ENCODE measurements at places on chromosomes 6 and 20.

- no peak for DNase-seq
Measured at GRCh38 chr20:20491110-20491783, 123.3 kb downstream of the INSM1 start.

DNA sequence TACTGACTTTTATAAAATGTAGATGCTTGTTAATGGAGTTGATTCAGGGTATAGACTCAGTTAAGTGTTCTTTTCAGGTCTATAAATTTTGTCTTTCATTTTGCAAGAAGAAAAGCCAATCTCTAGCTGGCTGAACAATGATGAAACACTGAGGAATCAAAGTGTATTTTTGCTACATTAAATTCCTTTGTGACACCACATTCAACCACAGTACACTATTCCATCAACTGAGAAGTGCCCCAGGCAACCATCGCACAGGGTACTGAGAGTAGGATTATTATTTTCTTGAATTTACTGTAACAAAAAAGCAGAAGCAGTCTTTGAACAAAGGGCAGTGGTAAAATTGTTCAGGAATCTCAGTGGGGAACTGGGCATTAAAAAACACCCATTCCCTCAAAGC lies 83.6 kb downstream of the PREP start:
- DNase-seq, result no peak

- no peak for DNase-seq
Measured at GRCh38 chr6:36542041-36542440, 5.2 kb downstream of the STK38 start.

DNA sequence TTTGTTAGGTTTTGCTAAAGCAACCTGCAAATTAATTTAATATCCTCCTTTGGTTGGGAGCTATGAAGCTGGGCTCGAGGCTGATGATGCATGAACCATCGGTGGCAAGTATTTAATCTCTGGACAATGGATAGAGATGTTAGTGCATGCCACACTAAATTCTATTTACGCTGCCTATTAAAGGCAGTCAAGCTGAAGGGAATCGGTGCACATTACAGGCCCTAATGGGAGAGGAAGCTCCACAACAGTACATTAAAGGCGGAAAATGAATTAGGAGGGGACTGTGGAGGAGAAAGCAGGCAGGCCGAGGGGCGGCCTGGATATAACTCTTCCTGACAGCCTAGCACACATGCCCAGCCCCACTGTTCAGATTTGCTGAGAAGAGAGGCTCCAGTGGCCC lies 132.4 kb upstream of the MAFB start:
- DNase-seq, result no peak

DNA sequence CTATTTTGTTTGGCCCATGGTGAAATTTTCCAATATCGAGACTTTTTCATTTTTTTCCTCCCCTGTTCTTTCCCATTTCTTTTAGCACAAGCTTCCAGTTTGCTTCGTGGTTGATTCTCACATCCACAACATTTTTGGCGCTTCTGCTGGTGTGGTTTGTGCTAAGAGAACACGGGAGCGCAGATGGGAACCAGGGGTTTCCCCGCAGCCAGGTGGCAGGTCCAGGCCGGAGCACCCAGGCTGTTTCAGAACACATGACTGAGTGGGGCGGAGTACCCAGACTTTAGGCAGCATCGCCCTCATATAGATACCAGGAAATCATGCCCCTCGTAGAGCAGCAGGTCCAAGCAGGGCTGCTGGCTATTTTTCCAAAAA lies 58.0 kb downstream of the SYTL3 start:
- no peak for DNase-seq

- no peak for DNase-seq
Measured at GRCh38 chr6:125099211-125100073, 54.1 kb upstream of the TPD52L1 start.

GRCh38 chr20:33664762-33665144 lies 2.0 kb upstream of the ACTL10 start:
- no peak for DNase-seq

- DNase-seq, result no peak
Measured at GRCh38 chr20:59888050-59888449, 45.4 kb downstream of the SYCP2 start.

- DNase-seq, result peak; percentile 75
Measured at GRCh38 chr6:81969011-81969410, 216.5 kb upstream of the TENT5A start.

DNA sequence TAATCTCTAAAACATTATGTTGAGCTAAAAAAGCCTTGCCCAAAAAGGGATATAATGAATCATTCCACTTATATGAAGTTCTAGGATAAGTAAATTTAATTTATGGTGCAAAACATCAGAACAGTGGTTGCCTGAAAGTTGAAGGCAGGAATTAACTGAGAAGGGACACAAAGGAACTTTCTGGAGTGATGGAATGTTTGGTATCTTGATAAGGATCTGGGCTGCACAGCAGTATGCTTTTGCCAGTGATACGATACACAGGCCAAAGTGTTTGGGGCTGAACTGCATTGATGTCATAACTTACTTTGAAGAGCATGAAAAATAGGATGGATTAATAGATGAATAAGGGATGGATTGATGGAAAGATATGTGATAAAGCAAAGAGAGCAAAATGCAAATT lies 146.1 kb upstream of the LRFN2 start:
- no peak for DNase-seq

DNA sequence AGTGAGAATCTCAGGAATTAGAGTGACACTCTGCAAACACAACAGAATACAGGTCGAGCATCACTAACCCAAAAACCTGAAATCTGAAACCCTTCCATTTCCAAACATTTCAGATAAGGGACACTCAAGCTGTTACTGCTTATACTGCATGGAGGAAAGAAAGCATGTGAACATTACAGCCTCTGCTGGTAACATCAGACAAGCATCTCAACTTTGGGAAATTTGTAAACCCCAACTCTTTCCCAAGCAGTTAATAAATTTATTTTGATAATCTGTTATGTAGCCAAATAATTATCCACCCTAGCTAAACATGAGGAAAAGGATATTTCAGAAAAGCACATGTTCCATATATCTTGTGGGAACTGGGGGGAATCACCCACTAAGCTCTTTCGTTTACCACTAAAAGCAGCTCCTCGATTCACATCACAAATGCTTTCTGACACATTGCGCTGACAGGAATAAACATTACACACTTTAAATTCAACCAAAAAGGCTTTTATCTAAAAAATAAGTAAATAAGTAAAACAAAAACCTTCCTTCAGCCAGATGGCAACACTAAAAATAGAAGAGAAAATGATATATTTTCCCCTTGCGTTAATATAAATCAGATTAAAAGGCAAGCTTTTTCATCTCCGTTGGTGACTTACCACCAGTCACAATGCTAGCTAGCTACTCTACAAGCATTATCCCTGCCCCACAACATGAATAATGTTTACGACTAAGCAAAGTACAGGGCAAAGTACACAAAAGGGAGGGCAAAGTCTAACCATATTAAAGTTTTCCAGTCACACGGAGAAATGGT lies 120.8 kb downstream of the MAP7 start:
- no peak for DNase-seq

GRCh38 chr6:168815229-168815628 lies 374.2 kb downstream of the SMOC2 start:
- DNase-seq, result no peak

DNA sequence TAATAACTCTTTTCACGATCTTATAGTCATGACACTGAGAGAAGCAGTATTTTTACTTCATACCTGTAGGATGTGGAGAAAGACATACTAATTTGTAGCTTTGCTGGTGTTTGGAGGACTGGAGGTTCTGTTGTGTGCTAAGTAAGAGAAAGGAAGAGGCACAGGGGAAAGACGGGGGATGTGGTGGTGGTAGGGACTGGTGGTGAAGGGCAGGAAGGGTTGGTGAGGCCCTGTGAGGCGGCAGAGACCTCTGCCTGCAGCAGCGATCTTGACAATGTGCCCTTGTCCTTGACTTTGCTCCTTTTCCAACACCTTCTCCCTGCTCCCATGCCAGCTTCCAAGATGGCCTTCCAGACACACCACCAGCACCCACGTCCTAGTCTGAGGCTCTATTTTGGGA lies 32.6 kb upstream of the MPC1 start:
- no peak for DNase-seq

GRCh38 chr6:44925100-44925739 lies 402.9 kb upstream of the RUNX2 start:
- no peak for DNase-seq

GRCh38 chr6:119626884-119627619 lies 277.5 kb upstream of the MAN1A1 start:
- DNase-seq, result no peak

GRCh38 chr6:33672808-33673207 lies 38.7 kb downstream of the UQCC2 start:
- DNase-seq, result peak; percentile 41

GRCh38 chr20:3674447-3674846 lies 7.4 kb downstream of the ADAM33 start:
- DNase-seq, result no peak

GRCh38 chr6:2552526-2553154 lies 198.1 kb downstream of the MYLK4 start:
- DNase-seq, result no peak
